ENCODE measurements at places on chromosomes 6 and 20. TPM values are rescaled to one million over a fixed set of nuclear protein-coding genes. Genes with fewer than 3 reads are reported as not detected.

GRCh38 chr6:147738099-147738498, 229.6 kb downstream of the SAMD5 start:
- DNase-seq = no peak

- no peak for DNase-seq
Observed at GRCh38 chr6:119495230-119495683, 145.7 kb upstream of the MAN1A1 start.

DNA sequence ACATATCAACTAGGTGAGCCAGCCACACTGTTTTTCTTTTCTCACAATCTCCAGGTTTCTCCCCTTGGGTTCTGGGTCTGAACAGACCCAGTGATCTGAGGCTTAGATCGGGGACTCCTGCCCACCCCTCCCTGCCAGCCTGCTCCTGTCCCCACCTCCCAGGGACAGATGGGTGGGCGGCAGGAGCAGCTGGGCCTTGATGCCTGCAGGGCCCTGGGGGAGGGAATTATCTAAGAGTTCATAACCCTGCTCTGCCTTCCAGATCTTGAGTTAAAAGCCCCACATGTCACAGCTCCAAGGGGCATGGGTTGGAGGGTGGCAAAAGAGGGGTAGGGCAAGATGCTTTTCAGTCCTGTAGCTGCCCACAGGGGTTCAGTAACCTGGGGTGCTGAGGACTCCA, 5.2 kb upstream of the XKR7 start:
- no peak for DNase-seq

DNA sequence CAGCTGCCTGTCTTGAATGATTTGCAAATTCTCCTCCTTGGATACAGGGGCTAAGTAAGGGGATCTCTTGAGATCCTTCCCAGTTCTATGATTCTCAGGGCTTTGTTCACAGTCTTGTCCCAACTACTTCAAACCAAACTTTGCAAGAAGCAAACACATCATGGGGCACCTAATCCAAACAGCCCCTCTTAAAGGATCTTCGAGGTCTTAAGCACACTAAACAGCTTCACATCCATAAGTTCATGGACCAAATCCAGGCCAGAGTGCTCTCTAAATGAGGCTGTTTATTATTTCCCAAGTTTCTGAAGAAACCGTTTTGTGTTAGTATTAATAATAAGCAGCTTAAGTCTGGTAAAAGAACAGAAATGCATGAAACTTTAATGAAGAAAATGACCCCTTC, 75.2 kb downstream of the KIF6 start:
- no peak for DNase-seq

GRCh38 chr20:51496964-51497363, 45.6 kb downstream of the NFATC2 start:
- DNase-seq = no peak

GRCh38 chr6:72446430-72446829, 175.4 kb upstream of the KCNQ5 start:
- no peak for DNase-seq

DNA sequence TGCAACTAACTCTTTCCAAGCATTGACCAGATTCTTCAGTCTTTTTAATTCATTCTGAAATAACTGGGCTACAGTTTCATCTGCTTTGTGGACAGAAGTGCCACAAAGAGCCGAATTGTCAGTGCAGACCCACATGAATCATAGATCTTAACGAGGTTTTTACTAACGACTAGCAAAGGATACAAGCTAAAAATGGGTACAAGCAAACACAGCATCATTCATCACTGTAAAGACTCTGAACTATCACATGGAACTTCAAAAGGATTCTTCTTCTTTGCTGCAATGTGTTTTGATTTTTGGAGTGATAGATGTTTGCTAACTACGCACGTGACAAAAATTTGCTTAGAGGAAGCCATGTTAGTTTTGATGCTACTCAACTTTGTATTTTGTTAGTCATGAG, 227.1 kb downstream of the ESR1 start:
- DNase-seq = no peak

GRCh38 chr6:134455319-134455718, 137.4 kb upstream of the SGK1 start:
- no peak for DNase-seq

GRCh38 chr6:4885341-4885933, 109.2 kb downstream of the CDYL start:
- DNase-seq = no peak

DNA sequence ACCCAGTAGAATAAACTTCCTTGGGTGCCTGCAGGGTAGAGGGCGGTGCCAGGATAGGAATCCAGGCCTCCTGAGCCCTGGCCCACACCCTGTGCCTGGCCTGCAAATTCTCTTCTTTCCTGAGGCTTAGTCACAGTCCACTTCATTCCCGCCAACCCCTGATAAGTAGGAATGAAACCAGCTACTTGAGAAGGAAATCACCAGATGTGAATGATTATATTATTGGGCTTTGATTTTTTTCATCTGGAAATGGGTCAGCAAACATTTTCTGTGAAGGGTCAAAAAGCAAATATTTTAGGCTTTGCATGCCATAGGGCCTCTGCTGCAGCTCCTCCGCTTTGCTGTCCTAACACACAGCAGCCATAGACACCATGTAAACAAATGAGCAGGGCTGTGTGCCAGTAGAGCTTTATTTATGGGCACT, 50.2 kb downstream of the STK35 start:
- no peak for DNase-seq

DNA sequence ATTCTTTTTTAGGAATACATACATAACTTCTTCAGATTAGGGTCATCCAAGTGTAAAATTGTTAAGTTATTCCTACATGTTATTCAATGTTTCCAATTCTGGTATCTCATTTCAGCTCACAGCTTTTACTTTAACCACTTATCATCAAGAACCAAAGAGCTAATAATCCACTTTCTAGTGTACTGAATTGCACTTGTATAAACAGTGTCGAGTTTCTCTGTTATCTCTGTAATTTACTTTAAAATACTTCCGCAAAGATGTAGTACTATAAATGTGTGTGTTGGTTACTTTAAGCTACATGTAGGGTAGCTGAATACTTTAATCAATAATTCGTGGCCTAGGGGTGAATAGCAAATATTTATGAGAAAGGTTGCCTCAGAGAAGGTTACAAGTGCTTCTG, 8.8 kb upstream of the GJA1 start:
- DNase-seq = no peak

- DNase-seq = no peak
Observed at GRCh38 chr6:156880913-156881312, 103.7 kb downstream of the ARID1B start.

- DNase-seq = peak; percentile 73
Observed at GRCh38 chr20:20549704-20550103, 162.7 kb downstream of the RALGAPA2 start.

Gene ATAT1
- 10.8 TPM for polyA plus RNA-seq

Gene TBPL1
- polyA plus RNA-seq = 71.2 TPM

Gene SMPDL3A
- 84.4 TPM for polyA plus RNA-seq

Gene GJA10
- polyA plus RNA-seq = not detected

Gene PROKR2
- not detected for polyA plus RNA-seq

Data from AG04450 (cell line).